ENCODE measurements at places on chromosomes 16 and 17.
A peak's percentile ranks its signal among the peaks of the same experiment; 100 is the strongest.

DNA sequence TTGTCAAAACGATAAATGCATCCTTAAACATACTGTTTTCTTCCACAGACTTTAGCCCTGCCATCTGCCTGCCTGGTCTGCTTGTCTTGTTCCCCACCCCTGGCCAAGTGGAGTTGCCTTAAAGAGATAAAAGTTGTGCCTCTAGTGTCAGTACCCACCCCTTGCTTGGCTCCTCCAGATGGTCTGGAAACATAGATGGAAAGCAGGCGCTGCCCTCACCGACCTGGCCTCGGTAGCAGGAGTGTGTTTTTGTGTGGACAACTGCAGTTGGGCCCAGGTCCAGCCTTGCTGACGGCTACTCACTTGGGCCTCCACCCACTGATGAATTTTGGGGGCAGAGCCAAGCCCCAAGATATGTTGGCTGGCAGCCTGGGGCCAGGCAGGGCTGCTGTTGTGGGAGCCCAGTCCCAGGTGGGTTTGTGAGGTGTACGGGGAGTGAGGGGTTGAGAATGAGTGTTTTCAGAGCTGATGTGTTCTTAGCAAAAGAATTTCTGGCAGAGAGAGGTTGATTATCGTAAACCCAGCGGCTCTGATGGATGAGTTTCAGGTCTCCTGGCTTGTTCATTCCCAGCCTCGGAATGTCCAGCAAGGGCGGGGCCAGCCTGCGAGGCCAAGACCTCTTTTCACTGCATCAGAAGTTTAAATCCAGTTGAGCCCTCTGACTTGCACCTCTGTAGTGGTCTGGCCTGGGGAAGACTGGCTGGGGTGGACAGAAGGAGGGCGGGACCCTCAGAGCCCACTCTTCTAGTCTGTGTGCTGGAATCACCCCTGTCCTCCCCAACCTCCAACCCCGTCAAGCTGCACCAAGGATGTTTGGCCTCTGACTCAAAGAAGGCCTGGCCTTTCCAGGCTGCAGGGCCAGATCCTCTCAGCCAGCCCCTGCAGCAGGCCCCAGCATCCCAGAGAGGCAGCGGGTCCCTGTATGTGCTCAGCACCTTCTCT is 179.7 kb downstream of the RAB11FIP4 start:
- DNase-seq = no peak

DNA sequence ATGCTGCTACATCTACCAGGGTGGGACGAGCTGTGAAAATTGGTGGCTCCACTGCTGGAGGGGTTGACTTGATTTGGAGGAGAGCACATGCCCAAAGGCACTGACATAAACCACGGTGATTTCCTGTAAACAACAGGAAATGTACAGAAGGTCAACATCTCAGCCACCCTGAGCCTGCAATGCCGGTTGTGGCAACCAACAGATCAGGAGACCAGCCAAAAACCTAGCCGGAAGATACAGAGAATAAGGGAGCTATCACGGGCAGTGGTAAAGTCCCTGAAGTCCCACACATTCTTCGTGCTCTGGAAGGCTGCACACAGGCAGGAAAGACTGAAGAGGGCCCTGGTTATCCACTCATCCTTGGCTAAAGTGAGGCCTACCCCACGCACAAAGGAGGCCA is 56.2 kb downstream of the ADCY9 start:
- DNase-seq = no peak

- peak; percentile 99 for DNase-seq
Measured at GRCh38 chr16:29805232-29806098, 864 bp upstream of the MAZ start.

GRCh38 chr17:38851434-38851833 is 2.1 kb downstream of the RPL23 start:
- no peak for DNase-seq

GRCh38 chr16:88881675-88882357 is 15.4 kb upstream of the PABPN1L start:
- DNase-seq = no peak

- no peak for DNase-seq
Measured at GRCh38 chr17:36702636-36703035, 101.3 kb downstream of the MRM1 start.

DNA sequence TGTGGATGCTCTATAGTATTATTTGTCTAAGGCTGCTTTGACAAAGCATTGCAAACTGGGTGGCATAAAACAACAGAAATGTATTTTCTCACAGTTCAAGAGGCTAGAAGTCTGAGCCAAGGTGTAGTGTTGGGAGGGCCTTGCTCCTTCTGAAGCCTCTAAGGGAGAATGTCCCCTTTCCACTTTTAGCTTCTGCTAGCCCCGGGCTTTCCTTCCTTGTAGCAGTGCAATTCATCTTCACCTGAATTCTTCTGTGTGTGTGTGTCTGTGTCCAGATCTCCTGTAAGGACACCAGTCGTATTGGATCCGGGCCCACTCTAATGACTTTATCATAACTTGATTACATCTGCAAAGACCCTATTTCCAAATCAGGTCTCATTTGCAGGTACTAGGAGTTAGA is 18.1 kb downstream of the KCNJ16 start:
- DNase-seq = no peak

DNA sequence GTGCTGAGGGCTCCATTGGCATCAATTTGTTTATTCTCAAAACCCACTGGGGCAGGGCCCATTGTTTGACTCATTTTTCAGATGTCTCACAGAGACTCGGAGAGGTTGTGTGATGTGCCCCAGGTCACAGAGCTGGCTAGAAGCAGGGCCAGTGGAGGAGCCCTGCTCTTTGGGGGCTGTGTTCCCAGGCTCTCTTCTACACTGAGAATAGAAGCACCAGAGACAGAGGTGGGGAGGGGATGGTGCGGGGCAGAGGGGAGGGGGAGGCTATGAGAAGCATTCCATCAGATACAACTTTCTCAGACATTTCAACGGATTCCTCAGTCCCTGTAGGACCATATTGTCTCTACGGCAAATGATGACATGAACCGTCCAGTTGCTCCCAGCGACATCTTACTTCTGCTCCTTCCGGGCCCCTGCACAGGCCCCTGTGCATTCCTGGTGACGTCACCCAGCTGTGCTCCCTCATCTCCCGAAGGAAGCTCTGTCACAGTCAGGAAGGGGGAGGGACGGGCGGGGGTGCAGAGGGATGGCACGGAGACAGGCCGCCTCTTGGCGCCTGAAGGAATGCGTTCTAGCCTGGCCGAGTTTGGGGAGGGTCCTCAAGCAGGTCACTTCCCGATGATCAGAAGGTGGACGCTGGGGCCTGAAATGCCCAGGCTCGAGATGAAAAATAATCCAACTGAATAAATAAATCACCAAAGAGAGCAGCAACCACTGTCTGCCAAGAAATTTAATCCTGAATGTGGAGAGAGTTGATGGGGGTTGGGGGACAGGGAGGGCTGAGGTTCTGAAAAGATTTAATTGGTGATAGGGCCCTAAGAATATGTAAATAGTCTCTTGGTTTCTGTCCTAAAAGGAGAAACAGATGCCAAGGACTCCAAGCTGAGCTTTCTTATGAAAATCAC is 114.1 kb downstream of the NOG start:
- DNase-seq = peak; percentile 94

GRCh38 chr17:1054656-1055055 is 57.7 kb downstream of the TIMM22 start:
- no peak for DNase-seq

- peak; percentile 7 for DNase-seq
Measured at GRCh38 chr17:31321481-31321880, at the start of gene EVI2A. EVI2A (minus strand) TSS chr17:31321622; CDS start chr17:31319013, 2,609 bp downstream.

DNA sequence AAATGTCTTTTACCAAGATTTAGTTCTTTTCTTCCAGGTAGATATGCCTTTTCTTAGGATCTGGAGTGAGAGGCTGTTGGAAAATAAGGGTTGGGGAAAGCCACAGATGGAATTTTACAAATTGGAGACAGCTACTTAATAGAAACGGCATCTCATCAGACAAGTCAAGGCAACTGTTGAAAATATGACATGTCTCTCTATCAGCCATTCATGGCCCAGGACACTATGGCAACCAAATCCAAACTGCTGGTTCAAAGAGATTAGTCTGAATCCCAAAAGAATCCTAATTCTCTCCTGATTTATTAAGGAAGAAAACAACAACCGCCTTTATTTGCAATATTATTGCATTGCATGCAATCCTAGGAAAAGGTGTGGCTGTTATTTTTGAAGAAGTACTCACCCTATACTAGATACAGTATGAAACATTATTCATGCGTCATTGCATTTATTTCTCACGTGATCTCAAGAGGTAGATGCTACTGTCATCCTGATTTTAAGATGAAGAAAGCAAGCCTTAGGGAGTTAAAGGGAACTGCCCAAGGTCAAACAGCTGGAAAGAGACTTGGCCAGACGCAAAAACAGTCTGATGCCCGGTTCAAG is 12.6 kb upstream of the CEP20 start:
- DNase-seq = no peak

DNA sequence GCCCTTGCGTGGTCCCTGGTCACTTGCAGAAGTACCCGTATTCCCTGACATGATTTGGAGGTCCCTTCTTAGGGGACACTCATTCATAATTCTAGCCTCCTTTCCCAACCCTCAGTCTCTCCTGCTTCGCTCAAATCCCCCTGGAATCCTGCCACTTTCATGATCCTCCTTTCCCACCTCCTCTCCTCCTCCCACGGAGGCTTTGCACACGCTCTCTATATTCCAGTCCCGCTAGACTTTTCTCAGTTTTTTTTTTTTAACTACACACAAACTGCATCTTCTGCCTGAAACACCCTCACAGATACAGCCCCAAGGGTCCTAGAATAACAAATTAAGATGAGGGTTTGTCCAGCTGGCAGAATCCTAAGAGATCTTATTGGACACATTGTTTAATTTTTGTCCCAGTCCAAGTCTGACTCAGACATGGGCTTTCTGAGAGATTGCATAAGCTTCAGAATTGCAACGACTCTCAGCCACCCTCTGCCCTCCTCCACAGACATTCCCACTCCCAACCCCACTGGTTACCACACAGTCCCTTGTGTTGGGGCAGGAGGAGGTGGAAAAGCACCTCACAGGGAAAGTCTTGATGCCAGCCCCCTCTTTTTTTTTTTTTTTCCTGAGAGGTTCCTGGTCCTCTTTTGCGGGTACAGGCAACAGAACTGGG is 739.5 kb upstream of the EEF2KMT start:
- no peak for DNase-seq

GRCh38 chr16:57807968-57808528 is 5.8 kb upstream of the KIFC3 start:
- peak; percentile 96 for DNase-seq

- no peak for DNase-seq
Measured at GRCh38 chr17:54971147-54971546, 2.6 kb downstream of the STXBP4 start.

DNA sequence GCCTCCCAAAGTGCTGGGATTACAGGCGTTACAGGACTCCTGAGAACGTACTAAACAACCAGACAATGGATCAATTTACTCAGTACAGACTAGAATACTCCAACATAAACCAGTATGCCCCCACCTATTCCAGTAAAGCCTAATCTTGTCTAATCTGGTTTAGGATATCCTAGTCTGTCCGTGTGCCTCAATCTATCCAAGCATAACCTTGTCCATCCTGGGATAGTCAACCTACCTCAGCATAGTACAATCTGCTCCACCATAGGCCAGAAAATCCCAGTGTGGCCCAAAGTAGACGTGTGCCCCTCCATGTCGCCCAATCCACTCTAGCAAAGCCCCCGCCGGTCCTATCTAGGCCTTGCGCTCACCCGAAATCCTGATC is 625 bp downstream of the DVL2 start:
- DNase-seq = no peak

- DNase-seq = no peak
Measured at GRCh38 chr16:56161658-56162057, 29.6 kb upstream of the GNAO1 start.

DNA sequence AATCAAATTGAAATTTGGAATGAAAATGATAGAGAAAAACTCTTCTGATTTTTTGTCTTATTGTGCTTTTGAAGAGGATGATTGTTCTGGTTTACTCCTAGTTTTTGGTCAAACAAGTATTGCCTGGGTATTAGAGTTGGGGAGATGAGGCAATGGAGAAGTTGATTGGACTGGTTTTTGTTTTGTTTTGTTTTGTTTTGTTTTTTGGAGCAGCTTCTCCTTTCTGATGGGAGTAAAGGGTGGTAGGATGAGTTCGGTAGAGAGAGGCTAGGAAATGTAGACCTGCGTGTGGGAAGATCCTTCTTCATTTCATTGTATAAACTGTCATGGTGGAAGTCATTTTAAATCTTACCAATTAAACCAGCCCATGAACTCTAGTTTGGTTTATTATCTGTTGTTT is 17.7 kb downstream of the ATP6V0A1 start:
- DNase-seq = no peak

DNA sequence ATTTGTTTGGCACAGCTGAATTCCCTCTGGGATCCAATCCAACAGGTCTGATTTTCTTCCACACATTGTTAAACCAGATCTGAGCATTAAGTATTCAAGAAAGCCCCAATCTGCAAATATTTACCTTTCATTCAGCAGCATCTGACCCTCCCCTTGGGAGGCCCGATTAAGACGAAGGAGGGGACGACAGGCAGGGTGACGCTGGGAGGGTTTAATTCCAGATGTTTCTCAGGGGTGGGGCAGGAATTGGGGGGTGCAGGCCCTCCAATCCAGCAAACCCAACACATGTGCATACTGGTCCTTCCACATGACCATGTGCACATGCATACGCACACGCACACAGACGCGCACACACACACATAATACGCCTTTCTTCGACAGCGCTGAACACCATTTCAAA is 240.5 kb downstream of the GSG1L start:
- no peak for DNase-seq

DNA sequence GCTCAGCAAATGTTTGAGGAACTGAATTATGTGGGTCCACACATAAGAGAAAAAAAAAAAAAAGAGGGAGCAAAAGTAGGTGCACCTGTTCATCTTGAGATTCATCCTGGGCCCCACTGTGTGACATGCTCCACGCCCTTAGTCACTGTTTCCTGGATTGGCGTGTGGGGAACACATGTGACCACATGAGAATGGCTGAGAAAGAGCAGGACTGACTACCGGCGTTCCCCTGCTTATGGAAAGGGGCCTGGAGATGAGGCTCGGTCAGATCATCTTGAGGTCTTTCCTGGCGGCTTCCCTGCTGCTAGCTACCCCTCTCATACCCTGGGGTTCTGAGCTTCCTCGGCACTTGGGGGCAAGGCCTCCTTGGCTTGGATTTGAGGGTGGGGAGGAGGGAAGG is 3.9 kb downstream of the DEXI start:
- no peak for DNase-seq

DNA sequence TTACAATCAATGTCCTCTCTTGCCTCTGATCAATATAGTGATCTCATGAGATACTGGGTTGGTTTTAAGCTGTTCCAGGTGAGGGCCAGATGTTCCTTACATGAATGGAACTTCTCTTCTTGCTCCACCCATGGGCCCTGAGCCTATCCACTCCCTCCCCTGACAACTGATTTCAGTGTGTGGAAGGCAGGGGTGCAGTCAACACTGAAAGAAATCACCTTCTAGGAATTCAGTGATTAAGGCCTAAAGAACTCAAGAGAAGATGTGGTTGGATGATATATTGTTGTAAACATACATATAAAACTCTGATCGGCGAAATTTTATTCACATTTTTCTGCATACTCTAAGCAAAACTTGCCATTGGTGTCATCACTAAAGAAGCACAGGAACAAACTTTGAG is 6.7 kb upstream of the GOSR2 start:
- DNase-seq = no peak

- peak; percentile 66 for DNase-seq
Measured at GRCh38 chr17:50101346-50102163, 6.4 kb downstream of the PDK2 start.

- DNase-seq = no peak
Measured at GRCh38 chr16:67703626-67704025, 15.5 kb downstream of the GFOD2 start.
